NT2/D1 (cell line): ENCODE measurements at places on chromosomes 4 and X.

GRCh38 chr4:38290366-38290765 lies 330.2 kb downstream of the PTTG2 start:
- no peak for DNase-seq

- DNase-seq, result no peak
Observed at GRCh38 chr4:155666344-155667221, at the start of gene GUCY1A1. GUCY1A1 (plus strand) TSS chr4:155666848; CDS start chr4:155696868, 30,020 bp downstream.

GRCh38 chrX:53286171-53286570 lies 4.8 kb upstream of the IQSEC2 start:
- DNase-seq, result no peak

- DNase-seq, result no peak
Observed at GRCh38 chr4:46909078-46909477, at the start of gene COX7B2. COX7B2 (minus strand) TSS chr4:46909245; CDS start chr4:46735192, 174,053 bp downstream.
